ENCODE measurements at places on chromosomes 7 and 10.
A peak's percentile ranks its signal among the peaks of the same experiment; 100 is the strongest.

GRCh38 chr7:6640246-6640721 is 3.2 kb downstream of the ZNF316 start:
- DNase-seq, result peak; percentile 74

DNA sequence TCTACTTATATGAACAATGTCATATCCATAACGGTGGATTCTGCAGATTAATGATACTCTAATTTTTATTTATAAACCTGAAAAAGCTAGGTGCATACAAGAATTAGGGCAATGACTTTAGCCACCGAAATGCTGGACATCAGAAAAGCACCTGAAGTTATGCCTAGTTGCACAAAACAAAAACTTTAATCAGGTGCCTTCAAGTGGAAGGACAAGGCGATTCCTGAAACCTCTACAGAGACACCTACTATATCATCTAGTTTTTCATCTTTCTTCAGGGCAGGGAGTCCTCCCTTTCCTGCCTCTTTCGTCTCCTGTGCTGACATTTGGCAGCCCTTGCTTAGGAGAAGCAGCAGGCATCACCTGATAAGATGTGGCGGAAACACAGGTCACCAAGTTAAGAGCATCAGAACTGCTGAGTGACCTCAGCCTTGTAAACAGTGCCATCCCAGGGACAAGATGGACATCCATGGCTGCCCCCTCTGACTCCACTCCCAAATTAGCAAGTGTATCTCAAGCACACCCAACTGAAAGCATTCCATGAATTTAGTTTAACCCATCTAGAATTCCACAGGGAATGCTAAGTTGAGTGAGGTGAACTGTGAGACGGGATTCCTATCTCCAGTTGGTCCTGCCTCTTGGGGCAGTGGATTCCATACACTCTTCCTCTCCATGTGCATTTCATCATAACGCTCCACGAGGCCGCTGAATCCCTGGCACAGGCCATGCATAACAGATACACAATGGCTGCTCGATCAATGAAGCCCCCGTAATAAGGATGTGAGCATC is 5.8 kb downstream of the ITPRIP start:
- no peak for DNase-seq

- no peak for DNase-seq
Measured at GRCh38 chr7:12578930-12579640, 8.6 kb downstream of the SCIN start.

DNA sequence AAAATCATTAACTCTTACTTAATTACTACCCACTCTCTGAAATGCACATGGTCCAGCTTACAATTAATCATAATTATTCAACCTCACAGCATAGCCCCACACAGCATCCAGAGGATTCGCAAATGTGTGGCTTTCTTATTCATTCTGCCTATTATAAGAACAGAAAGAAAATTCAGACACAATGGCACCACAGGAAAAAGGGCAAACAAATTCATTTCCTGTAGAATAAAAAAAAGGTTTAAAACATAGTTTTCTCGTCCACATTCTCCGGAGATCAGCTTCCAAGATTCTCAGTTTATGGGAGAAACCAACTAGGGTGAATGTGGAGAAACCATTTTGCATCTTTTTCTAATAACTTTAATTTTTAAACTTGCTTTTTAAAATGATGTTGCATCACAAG is 201.6 kb downstream of the PARD3 start:
- no peak for DNase-seq

GRCh38 chr10:49404321-49404878 is 8.5 kb upstream of the DRGX start:
- DNase-seq, result no peak

GRCh38 chr10:6221971-6222751 is 19.4 kb downstream of the PFKFB3 start:
- DNase-seq, result no peak
